ENCODE measurements at places on chromosomes 1 and 21.

- no peak for DNase-seq
Measured at GRCh38 chr1:112507921-112508277, 866 bp upstream of the WNT2B start.

DNA sequence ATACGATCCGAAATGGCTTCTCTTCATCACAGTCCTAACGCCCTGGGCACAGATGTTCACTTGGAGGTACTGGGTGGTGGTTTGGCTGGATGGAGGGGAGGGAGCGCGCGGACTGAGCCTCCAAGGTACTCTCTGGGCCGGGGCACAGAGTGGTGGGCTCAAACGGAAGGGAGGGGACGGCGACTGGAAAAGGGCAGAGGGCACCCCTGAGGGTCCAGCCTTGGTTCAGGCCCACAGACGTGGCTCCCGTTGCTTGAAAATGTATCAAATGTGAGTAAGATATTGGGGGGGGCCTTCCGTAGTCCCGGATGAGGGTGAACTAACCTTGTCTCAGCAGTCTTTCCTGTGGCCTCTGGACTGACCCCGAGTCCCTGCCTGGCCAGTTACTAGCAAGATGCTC is 463 bp downstream of the IL12RB2 start:
- DNase-seq = no peak

GRCh38 chr1:9238134-9238533 is 3.6 kb downstream of the H6PD start:
- DNase-seq = no peak

- DNase-seq = no peak
Measured at GRCh38 chr1:230278871-230279582, 147.1 kb downstream of the PGBD5 start.

GRCh38 chr1:2548068-2548589 is 8.0 kb upstream of the TNFRSF14 start:
- peak; percentile 84 for DNase-seq

DNA sequence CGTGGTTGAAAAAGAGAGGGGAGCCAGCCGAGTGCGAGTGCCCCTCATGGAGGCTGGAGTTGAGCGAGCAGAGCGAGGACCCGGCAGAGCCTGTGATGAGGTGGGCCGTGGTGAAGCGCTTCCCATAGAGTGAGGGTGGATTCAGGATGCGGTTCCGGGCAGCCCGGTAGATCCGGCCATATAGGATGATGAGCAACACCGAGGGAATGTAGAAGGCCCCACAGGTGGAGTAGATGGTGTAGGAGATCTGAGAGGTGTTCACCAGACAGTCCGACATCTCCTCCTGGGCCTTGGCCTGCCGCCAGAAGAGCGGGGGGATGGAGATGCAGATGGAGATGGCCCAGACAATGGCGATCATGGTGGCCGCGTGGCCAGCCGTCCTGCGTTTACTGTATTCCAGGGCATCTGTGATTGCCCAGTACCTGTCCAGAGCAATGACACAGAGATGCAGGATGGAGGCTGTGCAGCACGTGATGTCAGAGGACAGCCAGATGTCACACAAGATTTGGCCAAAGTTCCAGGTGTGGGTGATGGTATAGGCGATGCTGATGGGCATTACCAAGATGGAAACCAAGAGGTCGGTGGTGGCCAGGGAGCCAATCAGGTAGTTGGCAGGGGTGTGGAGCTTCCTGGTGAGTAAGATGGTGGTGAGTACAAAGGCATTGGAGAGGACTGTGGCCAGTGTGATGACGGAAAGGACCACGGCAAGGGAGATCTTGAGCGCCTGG is 23.7 kb downstream of the HTR1D start:
- DNase-seq = no peak

DNA sequence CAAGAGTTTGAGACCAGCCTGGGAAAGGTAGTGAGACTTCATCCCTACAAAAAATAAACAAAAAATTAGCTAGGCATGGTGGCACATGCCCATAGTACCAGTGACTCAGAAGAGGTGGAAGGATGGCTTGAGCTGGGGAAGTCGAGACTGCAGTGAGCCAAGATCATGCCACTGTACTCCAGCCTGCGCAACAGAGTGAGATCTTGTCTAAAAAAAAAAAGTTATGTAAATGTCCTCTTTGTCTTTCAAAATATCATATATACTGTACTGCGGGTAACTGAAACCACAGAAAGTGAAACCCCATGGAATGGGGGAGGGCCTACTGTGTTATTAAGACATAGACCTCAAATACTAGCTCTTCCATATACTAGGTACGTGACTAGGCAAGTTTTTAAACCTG is 20.8 kb downstream of the ACADM start:
- DNase-seq = no peak

DNA sequence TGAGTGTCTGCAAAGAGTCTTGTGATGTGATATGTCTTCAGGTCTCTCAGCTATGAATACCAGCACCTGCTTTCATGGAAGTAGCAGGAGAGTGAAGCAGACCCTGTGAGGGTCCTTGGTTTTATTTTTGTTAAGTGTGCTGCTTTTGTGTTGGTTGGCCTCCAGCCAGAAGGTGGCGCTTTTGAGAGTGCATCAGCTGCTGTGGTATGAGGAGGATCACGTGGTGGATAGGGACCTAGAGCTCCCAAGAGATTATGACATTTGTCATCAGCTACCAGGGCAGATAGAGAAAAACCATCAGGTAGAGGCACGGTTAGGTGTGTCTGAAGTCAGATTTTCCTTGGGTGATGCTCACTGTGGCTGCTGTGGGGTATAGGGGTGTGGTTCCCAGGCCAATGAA is 1232.1 kb downstream of the MRPL39 start:
- DNase-seq = no peak

DNA sequence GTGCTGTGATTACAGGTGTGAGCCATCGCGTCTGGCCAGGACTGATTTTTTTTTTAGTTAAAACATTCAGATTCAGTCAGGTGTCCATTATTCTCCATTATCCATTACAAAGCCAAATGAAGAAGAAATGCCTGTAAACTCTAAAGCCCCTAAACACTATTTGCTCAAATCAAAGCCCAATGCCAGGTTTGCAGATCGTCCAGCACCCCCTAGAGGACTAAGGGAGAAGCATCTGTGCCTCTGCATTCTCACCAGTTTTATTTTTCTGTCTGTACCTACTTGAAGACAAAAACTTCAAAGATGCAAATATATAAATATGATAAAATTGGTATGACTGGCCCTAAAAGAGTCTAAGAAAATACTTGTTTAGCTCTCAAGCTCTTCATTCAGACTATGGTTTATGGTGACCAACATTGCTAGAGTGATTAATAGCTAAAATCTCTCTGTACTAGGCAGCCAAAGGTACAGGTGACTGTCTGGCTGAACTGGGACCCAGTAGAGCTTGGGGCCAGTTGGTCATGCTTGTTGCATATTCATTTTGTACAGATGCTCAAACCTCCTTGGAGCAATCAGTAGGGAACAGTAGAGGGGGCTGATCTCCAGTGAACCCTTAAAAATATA is 138.4 kb downstream of the SYT2 start:
- peak; percentile 44 for DNase-seq

- DNase-seq = no peak
Measured at GRCh38 chr1:198725090-198725489, 86.2 kb downstream of the PTPRC start.

GRCh38 chr1:229856009-229856650 is 210.9 kb upstream of the GALNT2 start:
- DNase-seq = no peak

GRCh38 chr1:16101623-16102022 is 28.2 kb upstream of the FAM131C start:
- no peak for DNase-seq

- no peak for DNase-seq
Measured at GRCh38 chr1:160416369-160416768, 16.0 kb downstream of the VANGL2 start.

DNA sequence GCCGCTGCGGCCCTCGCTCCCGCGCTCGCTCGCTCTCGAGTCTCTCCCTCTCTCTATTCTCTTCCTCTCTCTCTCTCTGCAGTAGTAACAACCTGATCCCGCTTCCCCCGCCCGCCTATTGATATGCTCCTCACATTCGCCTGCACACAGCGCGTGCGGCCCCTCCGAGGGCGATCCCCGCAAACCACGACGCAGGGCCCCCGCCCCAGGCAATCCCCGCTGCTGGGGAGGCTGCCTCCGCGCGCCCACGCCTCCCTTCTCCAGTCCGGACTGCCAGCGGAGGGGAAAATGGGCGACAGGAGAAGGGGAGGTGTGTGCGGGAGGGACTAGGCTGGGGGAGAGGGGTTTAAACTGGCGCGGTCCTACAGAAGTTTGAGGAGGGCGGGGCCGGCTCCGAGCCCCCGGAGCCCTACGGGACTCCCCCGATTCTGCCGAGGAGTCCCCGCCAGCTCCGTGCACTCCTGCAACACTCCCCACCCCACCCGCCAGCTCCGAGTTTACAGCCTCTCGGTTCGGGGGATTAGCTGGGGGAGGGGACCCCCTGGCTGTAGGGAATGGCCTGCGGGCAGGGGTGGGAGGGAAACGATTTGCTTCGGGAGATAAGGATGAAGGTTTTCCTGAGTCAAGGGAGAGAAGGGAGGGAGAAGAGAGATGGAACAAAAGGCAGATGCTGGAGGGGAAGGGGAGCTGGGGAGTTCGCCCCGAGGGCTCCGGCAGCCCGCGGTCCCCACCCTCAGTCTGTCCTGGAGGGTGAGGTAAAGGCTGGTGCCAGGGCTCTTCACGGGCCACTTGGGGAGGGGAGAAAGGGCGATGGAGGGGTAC is 66.6 kb downstream of the SYT2 start:
- DNase-seq = no peak

GRCh38 chr1:172902861-172903381 is 147.8 kb downstream of the TNFSF18 start:
- DNase-seq = no peak

- no peak for DNase-seq
Measured at GRCh38 chr1:114152508-114153260, 985 bp downstream of the SYT6 start.

- no peak for DNase-seq
Measured at GRCh38 chr1:103333141-103333540, 192.4 kb upstream of the RNPC3 start.

GRCh38 chr1:114462341-114462740 is 48.7 kb downstream of the TRIM33 start:
- no peak for DNase-seq

DNA sequence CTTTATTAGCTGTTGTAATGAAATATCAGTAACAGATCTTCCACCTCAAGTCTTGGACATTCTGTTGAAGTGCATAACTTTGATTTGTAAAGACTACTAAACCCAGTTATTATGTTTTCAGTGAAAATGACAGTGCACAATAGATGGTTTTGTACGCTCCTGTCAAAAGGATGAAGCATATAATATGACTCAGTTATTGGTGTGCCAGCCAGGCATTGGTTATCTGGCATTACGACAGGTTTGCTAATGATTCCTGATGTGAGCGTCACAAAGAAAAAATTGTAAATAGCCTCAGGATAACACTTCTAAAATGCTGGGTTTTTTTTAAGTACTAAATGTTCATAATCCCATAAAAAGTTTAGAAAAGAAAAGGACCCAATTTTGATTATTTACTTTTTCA is 147.9 kb downstream of the MAGI3 start:
- no peak for DNase-seq

DNA sequence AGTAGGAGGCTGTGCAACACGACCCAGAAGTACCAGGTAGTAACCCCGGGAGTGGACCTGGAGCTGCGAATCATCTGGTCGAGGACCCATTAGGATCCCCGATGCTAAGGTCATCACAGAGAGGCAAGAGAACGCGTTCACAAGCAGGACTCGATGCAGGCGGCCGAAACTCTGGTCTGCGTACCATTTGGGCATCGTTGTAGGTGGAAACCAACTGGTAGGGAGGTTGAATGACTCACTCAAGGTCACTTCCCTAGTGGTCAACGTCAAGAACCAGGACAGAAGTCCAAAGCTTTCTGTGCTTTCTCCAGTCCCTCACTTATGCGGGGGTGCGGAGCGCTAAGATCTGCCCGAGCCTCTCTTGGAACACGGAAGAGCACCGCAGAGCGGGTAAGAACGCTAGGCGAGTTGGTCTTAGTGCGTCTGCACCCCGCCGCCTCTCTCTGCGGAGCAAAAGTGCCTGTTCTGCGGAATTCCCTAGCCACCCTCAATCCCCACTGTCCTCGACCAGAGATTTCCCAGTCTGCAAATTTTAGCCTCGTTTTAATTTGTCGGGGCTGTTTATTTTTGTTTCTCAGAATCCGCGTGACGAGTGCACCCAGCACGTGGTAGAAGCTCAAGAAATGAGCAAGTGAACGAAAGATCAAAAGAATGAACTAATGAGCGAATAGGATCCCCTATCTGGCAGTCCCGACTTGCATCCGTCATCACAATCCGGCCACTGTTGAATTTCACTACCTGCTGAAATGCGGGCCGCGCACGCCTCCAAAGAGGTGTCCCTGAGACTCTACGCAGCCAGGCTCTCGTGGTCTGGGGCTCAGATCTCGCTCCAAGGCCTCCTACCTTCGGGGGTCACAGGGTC is 12.2 kb downstream of the HLX start:
- DNase-seq = no peak

GRCh38 chr1:64867266-64867665 is 99.1 kb downstream of the JAK1 start:
- DNase-seq = no peak

GRCh38 chr1:34843392-34844251 is 15.9 kb downstream of the SMIM12 start:
- DNase-seq = no peak

DNA sequence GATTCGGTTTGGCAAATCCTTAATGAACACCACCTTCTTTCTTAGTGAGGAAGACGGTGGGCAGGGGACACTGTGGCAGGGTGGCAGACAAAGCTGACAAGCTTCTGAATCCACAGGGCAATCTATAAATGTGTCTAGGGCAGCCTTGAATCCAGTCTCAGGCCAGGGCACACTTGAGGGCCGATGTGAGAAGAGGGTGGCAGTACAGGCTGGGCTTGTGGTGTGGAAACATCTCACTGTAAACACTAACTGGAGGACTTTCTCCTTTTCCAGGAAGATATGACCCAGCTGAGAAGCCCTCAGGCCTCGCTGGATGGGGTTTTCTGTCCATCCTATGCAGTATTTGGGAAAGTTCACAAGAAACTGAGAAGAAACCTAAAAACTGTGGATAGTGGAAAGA is 46.5 kb downstream of the PKP1 start:
- DNase-seq = no peak

DNA sequence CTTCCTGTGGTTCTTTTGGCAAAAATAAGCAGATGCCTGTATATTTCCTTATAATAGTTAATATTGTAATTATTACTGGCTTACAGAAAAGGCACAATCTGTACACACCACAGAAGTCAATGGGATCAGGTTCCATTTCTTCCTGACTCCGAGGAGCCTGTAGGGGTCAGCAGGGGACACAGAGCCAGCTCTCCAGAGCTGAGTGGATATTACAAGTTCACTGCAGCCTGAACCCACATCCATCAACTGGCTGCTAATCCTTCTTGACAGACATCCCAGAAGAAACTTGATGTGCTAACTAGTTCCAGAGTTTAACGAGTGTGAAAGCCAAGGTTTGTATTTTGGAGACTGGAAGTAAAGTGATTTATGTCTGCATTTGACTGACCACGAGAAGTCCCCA is 203.8 kb downstream of the LMX1A start:
- no peak for DNase-seq

GRCh38 chr1:98277118-98277517 is 356.3 kb upstream of the DPYD start:
- DNase-seq = no peak

GRCh38 chr1:182015360-182015759 is 46.2 kb downstream of the ZNF648 start:
- no peak for DNase-seq

- peak; percentile 7 for DNase-seq
Measured at GRCh38 chr21:36788120-36788638, 89.3 kb downstream of the SIM2 start.

- DNase-seq = peak; percentile 50
Measured at GRCh38 chr1:222464841-222465210, 83.1 kb downstream of the HHIPL2 start.

Measured in hematopoietic multipotent progenitor cell treated with erythropoietin and hydrocortisone succinate and interleukin-3 and kit ligand, for 15 days (in vitro differentiated cells).